ENCODE measurements at places on chromosomes 16 and 17.

DNA sequence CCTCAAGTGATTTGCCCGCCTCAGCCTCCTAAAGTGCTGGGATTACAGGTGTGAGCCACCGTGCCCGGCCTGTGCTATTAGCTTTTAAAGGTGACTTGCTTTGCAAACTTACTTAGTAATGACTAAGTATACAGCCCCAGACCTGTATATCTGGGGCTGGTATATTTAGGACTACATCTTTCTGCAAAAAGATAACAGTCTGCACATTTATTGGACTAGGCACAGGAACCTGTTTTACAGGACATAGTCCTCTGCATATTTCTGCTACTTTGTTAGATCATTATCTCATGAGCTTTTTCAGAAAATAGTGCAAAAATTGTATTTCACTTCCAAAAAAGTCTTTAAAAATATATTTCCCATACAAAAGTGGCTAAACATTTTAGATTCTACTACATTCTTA lies 1.3 kb downstream of the KRT24 start:
- no peak for DNase-seq

DNA sequence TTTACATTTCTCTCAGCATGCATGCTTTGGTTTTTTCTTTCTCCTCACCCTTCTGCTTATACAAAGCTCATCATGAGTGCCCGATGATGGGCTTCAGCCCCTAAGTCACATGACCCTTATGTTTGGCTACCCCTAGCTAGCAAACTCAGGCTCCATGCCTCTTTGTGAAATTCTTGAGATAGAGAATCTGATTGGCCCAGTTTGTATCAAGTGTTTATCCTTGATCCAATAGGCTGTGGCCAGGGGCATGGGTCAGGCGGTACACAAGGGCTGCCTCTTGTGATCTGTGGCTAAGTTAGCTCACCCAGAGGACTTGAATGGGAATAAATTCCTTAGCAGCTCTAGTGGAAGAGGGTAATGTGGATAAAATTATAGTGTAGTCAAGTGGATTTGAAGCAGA lies 11.5 kb upstream of the TOX3 start:
- no peak for DNase-seq

DNA sequence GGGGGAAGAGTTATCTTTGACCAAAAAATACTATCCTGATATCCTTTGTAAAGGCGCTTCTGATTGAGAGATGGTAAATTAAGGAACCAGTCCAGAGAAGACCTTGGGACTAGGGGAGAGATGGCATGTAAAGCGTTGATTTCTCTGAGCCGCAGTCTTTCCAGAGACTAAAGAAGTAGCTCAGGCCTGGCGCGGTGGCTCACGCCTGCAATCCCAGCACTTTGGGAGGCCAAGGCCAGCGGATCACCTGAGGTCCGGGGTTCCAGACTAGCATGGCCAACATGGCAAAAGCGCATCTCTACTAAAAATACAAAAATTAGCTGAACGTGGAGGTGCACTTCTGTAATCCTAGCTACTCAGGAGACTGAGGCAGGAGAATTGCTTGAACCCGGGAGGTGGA lies 625 bp upstream of the CENPT start:
- DNase-seq: no peak

- no peak for DNase-seq
These were observed 478.4 kb downstream of the HS3ST3B1 start for GRCh38 chr17:14779241-14779640.

- DNase-seq: no peak
These were observed 348.9 kb upstream of the DYNLRB2 start for GRCh38 chr16:80191928-80192327.

- no peak for DNase-seq
These were observed 73.2 kb upstream of the CIBAR2 start for GRCh38 chr16:85185303-85186100.

DNA sequence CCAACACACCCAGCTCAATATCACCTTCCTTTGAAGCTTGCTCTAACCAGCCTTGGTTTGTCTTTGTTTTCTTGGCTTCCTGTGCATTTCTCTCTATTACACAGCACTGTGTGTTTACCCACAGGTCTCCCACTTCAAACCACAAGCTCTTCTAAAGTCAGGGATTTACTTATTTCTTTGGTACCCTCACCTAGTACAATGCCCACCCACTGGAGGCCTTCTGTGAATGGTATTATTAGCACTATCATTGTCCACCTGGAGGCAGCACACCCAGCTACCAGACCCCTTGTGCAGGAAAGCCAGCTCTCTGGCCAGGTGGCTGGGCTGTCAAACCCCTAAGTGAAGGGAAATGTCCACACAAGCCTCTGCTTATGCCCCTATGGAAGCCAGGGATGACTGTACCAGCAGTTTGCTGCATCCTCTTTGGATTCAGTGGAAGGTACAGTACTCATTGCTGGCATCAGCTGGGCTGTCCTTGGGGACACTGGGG lies 9.4 kb upstream of the TOP2A start:
- DNase-seq: no peak

DNA sequence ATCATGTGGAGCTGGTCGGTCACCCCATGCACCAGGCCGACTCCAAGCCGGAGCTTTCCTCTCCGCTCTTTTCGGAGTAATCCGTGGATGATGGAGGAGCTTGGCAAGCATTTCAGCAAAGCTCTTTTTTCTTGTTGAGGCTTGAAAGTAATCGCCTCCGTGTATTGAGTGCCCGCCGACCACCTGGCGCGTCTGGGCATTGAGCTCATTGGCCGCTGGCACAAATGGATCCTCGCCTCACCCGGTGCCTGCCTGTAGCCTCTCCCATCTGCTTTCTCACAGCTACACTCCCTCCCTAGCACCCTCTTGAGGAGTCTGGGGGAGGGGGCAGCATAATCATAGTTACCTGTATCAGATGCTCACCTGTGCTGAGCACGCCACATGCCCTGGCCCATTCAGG lies 148.9 kb downstream of the CMIP start:
- no peak for DNase-seq

- no peak for DNase-seq
These were observed 58.2 kb downstream of the MAF start for GRCh38 chr16:79542237-79542774.
